ENCODE measurements at places on chromosomes 6 and 20.

DNA sequence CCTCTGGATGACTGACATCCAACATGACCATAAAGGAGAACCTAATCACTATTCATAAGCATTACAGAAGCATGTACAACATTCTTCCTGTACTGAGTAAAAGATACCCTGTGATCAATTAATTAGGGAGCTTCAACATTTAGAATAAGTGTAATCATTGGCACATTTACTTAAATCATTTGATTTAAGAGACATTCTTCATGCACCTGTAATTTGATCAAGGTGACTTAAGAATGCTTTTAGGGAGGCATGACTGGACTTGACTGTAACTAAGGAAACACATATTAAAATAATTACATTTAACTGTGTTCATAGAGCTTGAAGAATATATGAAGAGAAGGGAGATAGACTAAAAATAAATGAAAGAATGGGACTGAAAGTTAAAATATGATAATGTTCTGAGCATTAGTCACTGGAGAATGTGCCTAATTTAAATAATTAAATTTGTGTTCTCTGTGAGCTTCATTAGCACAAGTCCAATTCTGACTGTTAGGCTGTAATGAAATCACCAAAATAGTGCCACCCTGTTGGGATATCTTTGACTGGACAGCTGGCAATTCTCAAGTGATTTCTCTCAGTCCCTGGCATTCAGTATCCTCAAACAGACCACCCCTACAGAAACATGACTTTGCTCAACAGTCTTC lies 295.5 kb upstream of the ADGRB3 start:
- no peak for DNase-seq

GRCh38 chr6:37826188-37826587 lies 6.7 kb downstream of the ZFAND3 start:
- DNase-seq: no peak

GRCh38 chr6:67031451-67031850 lies 1324.4 kb upstream of the EYS start:
- no peak for DNase-seq

- DNase-seq: no peak
Observed at GRCh38 chr6:107545763-107546162, 55.8 kb downstream of the SOBP start.

- peak; percentile 35 for DNase-seq
Observed at GRCh38 chr20:4508773-4509172, 212.9 kb upstream of the PRND start.

GRCh38 chr20:48826883-48827771 lies 672 bp downstream of the PREX1 start:
- DNase-seq: peak; percentile 47

- no peak for DNase-seq
Observed at GRCh38 chr6:3151691-3152090, 5.7 kb downstream of the TUBB2A start.

DNA sequence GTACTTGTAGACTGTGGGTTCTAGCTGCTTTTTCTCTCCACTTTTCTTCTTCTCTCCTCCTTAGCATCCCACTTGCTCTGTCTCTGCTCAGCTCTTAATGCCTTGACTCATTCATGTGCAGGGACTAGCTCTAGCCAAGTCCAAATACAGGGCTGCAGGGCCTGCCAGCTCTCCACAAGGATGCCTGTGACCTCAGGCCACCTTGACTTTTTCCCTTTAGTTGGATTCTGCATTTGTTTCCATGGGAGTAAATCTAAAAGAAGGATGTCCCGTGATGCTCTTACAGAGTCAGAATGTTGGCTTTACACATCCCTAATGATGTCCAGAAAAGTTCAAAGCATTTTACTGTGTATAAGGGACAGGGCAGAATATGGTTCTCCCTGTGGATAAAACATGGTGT lies 101.8 kb upstream of the PREP start:
- DNase-seq: no peak

DNA sequence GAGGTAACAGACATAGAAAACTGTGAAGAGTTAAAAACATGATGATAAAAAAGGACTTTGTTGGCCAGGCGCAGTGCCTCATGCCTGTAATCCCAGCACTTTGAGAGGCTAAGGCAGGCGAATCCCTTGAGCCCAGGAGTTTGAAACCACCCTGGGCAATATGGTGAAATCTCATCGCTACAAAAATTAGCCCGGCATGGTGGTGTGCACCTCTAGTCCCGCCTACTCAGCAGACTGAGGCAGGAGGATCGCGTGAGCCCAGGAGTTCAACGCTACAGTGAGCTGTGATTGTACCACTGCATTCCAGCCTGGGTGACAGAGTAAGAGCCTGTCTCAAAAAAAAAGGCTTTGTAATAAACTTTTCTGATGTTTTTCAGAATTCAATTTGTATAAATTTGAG lies 60.1 kb downstream of the GFOD1 start:
- DNase-seq: no peak

GRCh38 chr6:39357998-39358686 lies 35.6 kb upstream of the KCNK16 start:
- peak; percentile 67 for DNase-seq

- no peak for DNase-seq
Observed at GRCh38 chr6:158257425-158257759, 54.9 kb upstream of the TULP4 start.

GRCh38 chr6:105838171-105838570 lies 248.0 kb upstream of the PRDM1 start:
- peak; percentile 80 for DNase-seq

DNA sequence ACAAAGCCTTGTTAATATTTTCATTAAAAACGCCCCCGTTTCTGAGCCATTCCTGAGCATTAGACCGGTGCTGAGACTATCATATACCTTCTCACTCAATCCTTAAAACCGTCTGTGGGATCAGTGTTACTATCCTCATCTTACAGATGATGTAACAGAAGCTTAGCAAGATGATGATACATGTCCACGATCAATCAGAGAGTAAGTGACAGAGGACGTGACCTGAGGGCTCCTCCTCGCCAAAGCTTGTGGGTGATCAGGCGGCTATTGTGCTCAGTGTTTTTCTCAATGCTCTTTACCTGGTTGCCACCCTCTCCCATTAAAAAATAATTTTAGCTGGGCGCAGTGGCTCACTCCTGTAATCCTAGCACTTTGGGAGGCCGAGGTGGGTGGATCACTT lies 113.1 kb downstream of the MTHFD1L start:
- DNase-seq: no peak

- peak; percentile 48 for DNase-seq
Observed at GRCh38 chr6:111992851-111993250, 61.1 kb upstream of the CCN6 start.

DNA sequence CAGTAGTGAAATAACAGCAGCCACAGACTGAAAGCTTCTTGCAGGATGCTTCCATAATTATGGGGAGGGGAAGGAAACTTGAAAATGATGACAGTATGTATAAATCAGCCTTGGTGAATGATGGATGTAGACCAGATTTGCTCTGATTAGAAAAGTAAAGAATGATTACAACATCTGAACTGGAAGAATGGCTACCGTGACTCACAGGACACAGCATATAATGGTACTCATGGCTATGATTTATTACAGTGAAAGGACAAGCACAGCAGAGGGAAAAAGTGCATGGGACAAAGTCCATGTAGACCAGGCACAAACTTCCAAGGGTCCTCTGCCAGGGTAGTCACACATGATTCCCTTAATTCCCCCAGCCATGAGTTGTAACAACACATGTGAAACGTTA lies 70.7 kb upstream of the POPDC3 start:
- peak; percentile 73 for DNase-seq

DNA sequence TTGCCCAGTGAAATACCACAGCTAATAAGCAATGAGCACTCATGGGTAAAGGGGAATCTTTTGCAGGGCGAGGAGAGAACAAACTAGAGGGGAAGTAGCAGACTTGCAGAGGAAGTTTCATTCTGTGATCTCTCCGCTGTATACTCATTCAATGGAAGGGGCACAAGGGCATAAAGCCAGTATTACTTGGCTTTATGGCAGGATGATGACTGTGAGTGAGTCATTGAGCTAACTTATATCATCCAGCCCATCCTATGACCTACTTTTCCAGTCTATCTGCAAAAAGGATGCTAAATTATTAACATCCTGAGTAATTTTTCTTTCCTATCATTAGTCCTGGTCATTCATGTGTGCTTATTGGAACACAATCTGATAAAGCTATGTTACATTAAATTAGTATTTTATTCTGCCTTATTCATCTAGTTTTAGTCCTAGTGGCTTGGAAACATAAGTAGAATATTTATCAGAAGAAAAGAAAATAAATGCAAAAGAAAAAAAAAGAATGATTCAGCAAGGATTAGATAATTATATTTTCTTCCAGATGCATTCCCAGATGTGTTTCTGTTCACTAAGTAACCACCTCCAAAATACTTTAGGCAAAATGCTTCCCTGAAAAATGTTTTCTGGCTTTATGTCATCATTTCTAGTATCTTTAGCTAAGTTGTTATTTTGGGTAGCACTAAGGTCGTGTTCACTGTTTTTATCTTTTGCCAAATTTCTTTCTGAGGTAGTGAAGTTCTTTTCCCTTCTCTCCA lies 471.7 kb downstream of the CDKAL1 start:
- DNase-seq: peak; percentile 87

DNA sequence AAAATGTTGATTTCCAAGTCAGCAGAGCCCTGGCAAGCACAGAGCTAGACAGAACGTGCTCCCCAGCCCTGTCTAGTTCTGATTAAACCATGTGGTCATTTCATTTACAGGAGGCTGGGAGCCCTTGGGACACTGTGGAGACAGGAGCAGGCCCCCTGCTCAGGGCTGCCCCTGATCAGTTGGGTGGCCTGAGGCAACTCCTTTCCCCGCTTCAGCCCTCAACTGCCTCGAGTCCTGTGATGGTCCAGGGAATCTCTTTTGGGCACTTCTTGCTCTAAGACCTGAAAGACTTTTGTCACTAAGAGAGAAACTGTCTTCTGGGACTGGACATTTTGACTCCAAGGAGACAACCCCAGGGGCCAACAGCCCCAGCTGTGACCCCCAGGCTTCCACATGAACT lies 13.5 kb downstream of the DYNLRB1 start:
- DNase-seq: no peak

DNA sequence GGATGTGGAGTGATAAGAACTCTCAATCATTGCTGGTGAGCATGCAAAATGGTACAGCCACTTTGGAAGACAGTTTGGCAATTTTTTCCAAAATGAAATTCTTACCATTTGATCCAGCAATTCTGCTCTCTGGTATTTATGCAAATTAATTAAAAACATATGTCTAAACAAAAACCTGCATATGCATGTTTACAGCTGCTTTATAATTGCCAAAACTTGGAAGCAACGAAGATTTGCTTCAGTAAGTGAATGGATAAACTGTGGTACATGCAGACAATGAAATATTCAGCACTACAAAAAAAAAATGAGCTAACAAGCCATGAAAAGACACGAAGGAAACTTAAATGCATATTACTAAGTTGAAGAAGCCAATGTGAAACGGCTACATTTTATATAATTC lies 55.5 kb upstream of the SMLR1 start:
- DNase-seq: no peak

GRCh38 chr6:85456782-85457181 lies 6.9 kb downstream of the NT5E start:
- no peak for DNase-seq

GRCh38 chr6:13072686-13073347 lies 255.5 kb downstream of the TBC1D7 start:
- no peak for DNase-seq

- no peak for DNase-seq
Observed at GRCh38 chr20:36043892-36044515, 75.6 kb downstream of the CNBD2 start.

- peak; percentile 32 for DNase-seq
Observed at GRCh38 chr6:53771785-53772624, 22.8 kb upstream of the LRRC1 start.

DNA sequence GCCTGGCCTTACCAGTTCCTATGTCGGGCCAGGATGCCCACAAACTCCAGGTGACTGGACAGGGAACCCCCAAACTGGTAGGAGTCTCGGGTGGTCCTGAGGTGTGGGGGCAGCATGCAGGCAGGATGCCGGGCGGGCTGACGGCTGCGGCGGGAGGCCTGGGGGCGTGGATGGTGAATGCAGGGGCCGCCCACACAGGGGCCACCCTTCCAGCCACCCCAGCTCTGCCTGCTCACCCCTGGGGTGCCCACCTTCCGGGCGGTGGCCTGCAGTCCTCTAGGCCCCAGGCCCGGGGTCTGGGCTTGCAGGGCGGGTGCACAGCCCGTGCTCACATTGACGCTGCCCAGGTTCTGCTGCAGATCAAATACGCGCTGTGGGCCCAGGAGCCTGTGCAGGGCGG lies 8.4 kb downstream of the ADRM1 start:
- no peak for DNase-seq

- no peak for DNase-seq
Observed at GRCh38 chr6:169950558-169950957, 199.1 kb downstream of the ERMARD start.

DNA sequence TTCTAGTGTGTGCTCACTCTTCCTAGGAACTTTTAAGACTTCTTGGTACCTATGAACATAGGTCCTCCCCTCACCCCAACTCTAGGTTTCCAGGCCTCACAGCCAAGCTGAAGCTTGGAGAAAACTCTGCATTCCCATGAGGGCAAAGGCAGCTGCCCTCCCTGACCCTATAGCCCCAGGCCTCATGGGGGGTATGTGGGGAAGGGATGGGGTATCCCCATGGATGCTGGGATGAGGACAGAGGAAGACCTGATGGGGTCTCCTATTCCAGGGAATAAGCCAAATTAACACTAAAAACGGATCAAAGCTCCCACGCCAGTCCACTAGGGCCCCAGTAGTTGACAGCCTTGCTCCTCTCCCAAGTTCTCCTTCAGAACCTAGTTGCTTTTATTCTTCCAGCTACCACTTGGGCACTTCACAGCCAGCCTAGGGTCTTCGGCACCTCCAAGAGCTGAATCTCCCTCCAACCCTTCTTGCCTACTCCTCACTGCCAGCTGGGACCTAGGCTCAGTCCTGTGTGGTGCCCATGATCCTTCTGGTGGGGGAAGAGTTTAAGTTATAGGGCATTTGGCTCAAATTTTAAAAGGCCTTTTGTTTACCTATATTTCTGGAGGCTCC lies 7.8 kb downstream of the TP53INP2 start:
- DNase-seq: no peak

DNA sequence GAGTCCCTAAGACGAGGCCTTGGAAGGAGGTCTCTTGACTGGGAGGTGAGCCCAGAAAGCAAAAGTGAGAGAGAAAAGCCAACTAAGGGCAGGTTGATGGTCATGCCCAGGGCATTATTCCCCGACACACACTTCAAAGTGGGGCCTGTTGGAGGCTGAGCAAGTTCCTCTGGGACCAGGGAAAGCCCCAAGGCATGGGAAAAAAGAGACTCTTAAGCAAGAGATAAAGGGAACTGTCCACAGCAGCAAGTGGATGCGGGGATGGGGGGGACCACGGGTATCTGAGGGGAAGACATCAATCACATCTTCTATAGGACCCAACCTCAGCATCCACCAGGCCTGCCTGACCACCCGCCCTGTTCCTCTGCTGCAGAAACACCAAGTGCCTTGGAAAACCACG lies 119.9 kb upstream of the MAFB start:
- no peak for DNase-seq

- DNase-seq: peak; percentile 33
Observed at GRCh38 chr6:24689964-24690363, 23.1 kb downstream of the ACOT13 start.

Data from fibroblast of skin of abdomen (primary cell).